Esophagus (tissue), 2 donors: ENCODE measurements at places on chromosomes 3 and 15. TPM values are rescaled to one million over a fixed set of nuclear protein-coding genes. Genes with fewer than 3 reads are reported as not detected.

GOLGA8J gene
- not detected for polyA plus RNA-seq

GHSR gene
- polyA plus RNA-seq = not detected

PIGBOS1 gene
- 9.5 TPM for polyA plus RNA-seq

SLC9A9 gene
- polyA plus RNA-seq = 8.3 TPM

PAK6 gene
- 14.7 TPM for polyA plus RNA-seq

MAP2K5 gene
- polyA plus RNA-seq = 3.2 TPM

GALNT15 gene
- 2.8 TPM for polyA plus RNA-seq

GPR176 gene
- 0.22 TPM for polyA plus RNA-seq

APOD gene
- 96.1 TPM for polyA plus RNA-seq

SLC28A2 gene
- not detected for polyA plus RNA-seq

ZNF80 gene
- polyA plus RNA-seq = 0.05 TPM

ADGRG7 gene
- polyA plus RNA-seq = not detected

LDHAL6B gene
- polyA plus RNA-seq = not detected

NR2E3 gene
- 0.25 TPM for polyA plus RNA-seq

CSPG4 gene
- 4.0 TPM for polyA plus RNA-seq

NR1I2 gene
- 0.08 TPM for polyA plus RNA-seq

THRB gene
- 1.4 TPM for polyA plus RNA-seq

SPESP1 gene
- polyA plus RNA-seq = 1.2 TPM

HGD gene
- 0.06 TPM for polyA plus RNA-seq

FOXL2NB gene
- 0.04 TPM for polyA plus RNA-seq
